ENCODE measurements at places on chromosomes 3 and 15. TPM values are rescaled to one million over a fixed set of nuclear protein-coding genes. Genes with fewer than 3 reads are reported as not detected.
A peak's percentile ranks its signal among the peaks of the same experiment; 100 is the strongest.

BDH1 gene
- total RNA-seq, result 11.2 TPM

AGTR1 gene
- total RNA-seq, result not detected

ENTPD3 gene
- 0.63 TPM for total RNA-seq

SOX2 gene
- 228 TPM for total RNA-seq

CHST13 gene
- 8.4 TPM for total RNA-seq

GOLGA8R gene
- total RNA-seq, result 0.17 TPM

NAALADL2 gene
- total RNA-seq, result 2.6 TPM

CTXN2 gene
- total RNA-seq, result not detected

DTX3L gene
- total RNA-seq, result 6.8 TPM

TRPM1 gene
- not detected for total RNA-seq

SI gene
- not detected for total RNA-seq

ARGFX gene
- total RNA-seq, result not detected

GP5 gene
- total RNA-seq, result 0.12 TPM

GRCh38 chr3:124763644-124764358 lies 33.5 kb downstream of the UMPS start:
- DNase-seq, result no peak
- no peak overlapping the region for H3K4me3 ChIP-seq
- H3K27ac ChIP-seq, result no peak overlapping the region

- H3K4me3 ChIP-seq, result no peak overlapping the region
- H3K27me3 ChIP-seq, result no peaks in the 10 kb centered on the region
- DNase-seq, result peak; percentile 94
- no peak overlapping the region for H3K27ac ChIP-seq
- H3K4me1 ChIP-seq, result no peaks in the 10 kb centered on the region
- no peaks in the 10 kb centered on the region for H3K36me3 ChIP-seq
Measured at GRCh38 chr15:68550498-68551295, 28.1 kb upstream of the CORO2B start.

- DNase-seq, result no peak
- H3K27me3 ChIP-seq, result no peaks in the 10 kb centered on the region
- no peak overlapping the region for H3K4me3 ChIP-seq
- no peak overlapping the region for H3K27ac ChIP-seq
- H3K4me1 ChIP-seq, result no peaks in the 10 kb centered on the region
Measured at GRCh38 chr3:67535006-67535405, 119.4 kb downstream of the SUCLG2 start.

- no peak overlapping the region for H3K4me3 ChIP-seq
- no peaks in the 10 kb centered on the region for H3K27me3 ChIP-seq
- no peaks in the 10 kb centered on the region for H3K4me1 ChIP-seq
- H3K36me3 ChIP-seq, result no peaks in the 10 kb centered on the region
Measured at GRCh38 chr3:145959457-145960088, 201.4 kb downstream of the PLOD2 start.

DNA sequence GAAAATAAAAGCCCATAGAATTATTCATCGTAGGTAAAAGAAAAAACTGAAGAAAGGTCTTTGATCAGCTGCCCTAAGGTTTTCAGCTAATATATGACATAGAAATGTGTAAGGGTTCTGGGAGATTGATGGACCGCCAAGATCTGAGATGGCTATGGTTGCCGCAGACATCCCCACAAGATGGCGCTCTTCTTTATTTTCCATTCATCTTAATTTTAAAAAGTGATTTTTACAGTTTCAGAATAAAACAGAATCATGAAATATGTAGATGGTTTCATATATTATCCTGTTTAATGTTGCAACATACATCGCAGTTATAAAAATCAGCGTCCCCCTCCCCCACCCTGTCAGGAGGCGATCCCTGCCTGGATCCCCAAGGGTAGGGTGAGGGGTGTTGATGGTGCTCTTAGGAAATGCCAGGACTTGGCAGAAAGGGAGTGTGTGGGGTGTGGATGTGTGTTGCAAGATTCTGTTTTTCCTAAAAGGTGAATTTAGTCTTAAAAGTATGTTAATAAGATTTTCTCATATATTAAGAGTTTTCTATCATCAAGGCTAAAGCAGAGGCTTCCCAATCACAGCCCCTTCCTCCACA lies 68.8 kb downstream of the ANXA2 start:
- H3K27me3 ChIP-seq, result no peaks in the 10 kb centered on the region
- peaks cover 27% of the 10 kb centered on the region for H3K4me1 ChIP-seq
- H3K4me3 ChIP-seq, result no peak overlapping the region
- no peak overlapping the region for H3K27ac ChIP-seq
- peak; percentile 43 for DNase-seq

DNA sequence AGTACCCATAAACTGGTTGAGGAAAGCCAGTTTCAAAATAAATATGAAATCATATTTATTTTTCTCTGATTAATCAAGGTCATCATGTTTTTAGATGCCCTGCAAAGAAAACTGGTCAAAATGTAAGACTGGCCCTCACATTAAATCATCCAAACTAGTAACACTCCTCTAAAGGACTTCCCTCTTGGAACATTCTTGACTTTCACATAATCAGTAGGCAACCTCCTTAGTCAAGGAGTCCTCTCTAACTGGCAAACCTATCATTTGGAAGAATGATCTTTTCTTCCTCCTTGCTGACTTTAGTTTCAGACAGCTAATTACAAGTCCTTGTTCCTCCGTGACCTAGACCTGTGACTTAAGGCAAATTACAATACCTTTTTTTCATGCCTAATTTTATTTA lies 82.5 kb upstream of the DCBLD2 start:
- H3K27ac ChIP-seq, result no peak overlapping the region
- H3K4me1 ChIP-seq, result no peaks in the 10 kb centered on the region
- H3K4me3 ChIP-seq, result no peak overlapping the region
- H3K27me3 ChIP-seq, result no peaks in the 10 kb centered on the region

GRCh38 chr3:59832241-59832640 lies 782.4 kb upstream of the CFAP20DC start:
- H3K27ac ChIP-seq, result no peak overlapping the region
- DNase-seq, result no peak
- no peaks in the 10 kb centered on the region for H3K4me1 ChIP-seq
- no peak overlapping the region for H3K4me3 ChIP-seq

- no peak overlapping the region for H3K27ac ChIP-seq
- DNase-seq, result no peak
- no peaks in the 10 kb centered on the region for H3K4me1 ChIP-seq
- H3K27me3 ChIP-seq, result no peaks in the 10 kb centered on the region
- no peaks in the 10 kb centered on the region for H3K36me3 ChIP-seq
Measured at GRCh38 chr3:197260491-197261163, 37.8 kb downstream of the DLG1 start.

- no peaks in the 10 kb centered on the region for H3K27me3 ChIP-seq
- no peaks in the 10 kb centered on the region for H3K4me1 ChIP-seq
- no peak for DNase-seq
- H3K36me3 ChIP-seq, result no peaks in the 10 kb centered on the region
Measured at GRCh38 chr15:68112706-68113105, 58.6 kb downstream of the PIAS1 start.

- peaks cover 4% of the 10 kb centered on the region for H3K4me1 ChIP-seq
- H3K36me3 ChIP-seq, result no peaks in the 10 kb centered on the region
- no peaks in the 10 kb centered on the region for H3K27me3 ChIP-seq
- H3K27ac ChIP-seq, result no peak overlapping the region
- DNase-seq, result no peak
- H3K4me3 ChIP-seq, result no peak overlapping the region
Measured at GRCh38 chr3:80643421-80643820, 875.6 kb upstream of the ROBO1 start.

- no peak for DNase-seq
- no peak overlapping the region for H3K4me3 ChIP-seq
- no peaks in the 10 kb centered on the region for H3K36me3 ChIP-seq
- no peaks in the 10 kb centered on the region for H3K4me1 ChIP-seq
- H3K27ac ChIP-seq, result no peak overlapping the region
Measured at GRCh38 chr3:118512301-118512700, 522.3 kb downstream of the IGSF11 start.

GRCh38 chr15:71313806-71314205 lies 198.5 kb downstream of the THSD4 start:
- DNase-seq, result no peak
- H3K4me1 ChIP-seq, result 0 out of 2 replicates have a peak, but pooled peaks cover 4% of the 10 kb centered on the region
- no peak overlapping the region for H3K4me3 ChIP-seq
- no peak overlapping the region for H3K27ac ChIP-seq

GRCh38 chr3:140205598-140205997 lies 270.6 kb downstream of the CLSTN2 start:
- H3K4me3 ChIP-seq, result no peak overlapping the region
- H3K36me3 ChIP-seq, result no peaks in the 10 kb centered on the region
- H3K4me1 ChIP-seq, result peaks cover 50% of the 10 kb centered on the region
- H3K27ac ChIP-seq, result no peak overlapping the region
- DNase-seq, result no peak

- H3K27ac ChIP-seq, result no peak overlapping the region
- peaks cover 7% of the 10 kb centered on the region for H3K4me1 ChIP-seq
- H3K27me3 ChIP-seq, result no peaks in the 10 kb centered on the region
- no peaks in the 10 kb centered on the region for H3K36me3 ChIP-seq
- no peak overlapping the region for H3K4me3 ChIP-seq
Measured at GRCh38 chr3:70108072-70108471, 108.5 kb downstream of the SAMMSON start.

GRCh38 chr3:25689226-25689625 lies 24.5 kb upstream of the TOP2B start:
- no peak overlapping the region for H3K4me3 ChIP-seq
- H3K27ac ChIP-seq, result no peak overlapping the region
- no peaks in the 10 kb centered on the region for H3K4me1 ChIP-seq
- no peaks in the 10 kb centered on the region for H3K36me3 ChIP-seq
- H3K27me3 ChIP-seq, result no peaks in the 10 kb centered on the region

GRCh38 chr3:66713921-66714320 lies 213.1 kb upstream of the LRIG1 start:
- peaks cover 11% of the 10 kb centered on the region for H3K4me1 ChIP-seq
- H3K4me3 ChIP-seq, result no peak overlapping the region
- H3K36me3 ChIP-seq, result no peaks in the 10 kb centered on the region
- H3K27me3 ChIP-seq, result no peaks in the 10 kb centered on the region
- no peak for DNase-seq

DNA sequence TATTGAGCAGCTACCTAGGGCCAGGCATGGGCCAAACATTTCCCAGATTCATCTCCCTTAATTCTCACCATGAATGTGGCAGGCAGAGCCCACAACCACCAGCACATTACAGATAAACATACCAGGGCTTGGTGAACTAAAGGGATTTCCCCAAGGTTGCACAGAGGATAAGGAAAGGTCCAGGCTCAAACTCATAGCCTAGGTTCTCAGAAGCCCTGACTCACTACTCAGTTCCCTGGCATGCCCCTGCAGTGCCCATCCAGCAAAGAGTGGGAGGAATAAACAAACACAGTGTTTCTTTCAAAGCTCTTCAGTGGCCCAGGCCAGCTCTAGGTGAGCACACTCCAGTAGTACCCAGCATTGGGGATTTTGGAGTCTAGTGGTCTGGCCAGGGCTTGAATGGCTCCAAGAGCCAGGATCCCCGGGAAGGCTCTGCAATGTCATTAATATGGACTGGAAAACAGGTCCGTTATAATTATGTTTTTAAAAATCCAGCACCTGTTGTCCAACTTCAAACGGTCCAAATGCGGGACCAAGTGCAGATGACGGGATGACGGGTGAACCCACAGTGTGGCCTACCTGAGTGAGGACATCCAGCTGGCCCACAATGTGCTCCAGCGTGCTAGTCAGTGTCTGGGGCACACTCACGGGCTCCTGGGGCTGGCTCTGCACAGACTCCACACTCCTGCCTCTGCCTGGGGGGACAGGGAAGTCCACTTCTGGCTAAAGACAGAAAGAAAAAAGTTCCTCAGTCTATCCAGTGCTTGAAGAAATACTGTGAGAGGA lies 39.8 kb upstream of the DUSP7 start:
- no peak overlapping the region for H3K4me3 ChIP-seq
- no peak for DNase-seq
- no peaks in the 10 kb centered on the region for H3K4me1 ChIP-seq
- H3K27me3 ChIP-seq, result no peaks in the 10 kb centered on the region
- H3K36me3 ChIP-seq, result peaks cover 8% of the 10 kb centered on the region

- H3K4me3 ChIP-seq, result no peak overlapping the region
- DNase-seq, result no peak
- H3K36me3 ChIP-seq, result no peaks in the 10 kb centered on the region
Measured at GRCh38 chr3:32403663-32404062, 12.0 kb downstream of the CMTM7 start.

DNA sequence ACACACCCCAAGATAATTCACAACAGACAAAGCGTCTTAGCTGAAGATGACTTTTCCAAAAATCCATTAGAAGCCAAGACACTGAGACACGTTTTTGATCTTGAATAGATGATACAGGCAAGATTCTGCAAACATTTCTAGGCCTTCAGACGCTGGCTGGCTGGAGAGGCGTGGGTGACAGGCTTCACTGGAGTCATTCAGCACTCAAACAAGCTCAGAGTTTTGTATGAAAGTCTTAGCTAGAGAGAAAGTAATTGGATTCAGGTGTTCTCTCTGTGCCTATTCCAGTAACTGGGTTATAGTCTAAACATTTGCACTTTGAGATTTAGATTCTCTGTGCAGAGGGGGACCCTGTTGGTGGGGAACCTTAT lies 147.7 kb upstream of the BHLHE40 start:
- H3K4me1 ChIP-seq, result no peaks in the 10 kb centered on the region
- no peak overlapping the region for H3K4me3 ChIP-seq
- DNase-seq, result no peak
- H3K27me3 ChIP-seq, result no peaks in the 10 kb centered on the region
- H3K36me3 ChIP-seq, result no peaks in the 10 kb centered on the region
- H3K27ac ChIP-seq, result no peak overlapping the region

DNA sequence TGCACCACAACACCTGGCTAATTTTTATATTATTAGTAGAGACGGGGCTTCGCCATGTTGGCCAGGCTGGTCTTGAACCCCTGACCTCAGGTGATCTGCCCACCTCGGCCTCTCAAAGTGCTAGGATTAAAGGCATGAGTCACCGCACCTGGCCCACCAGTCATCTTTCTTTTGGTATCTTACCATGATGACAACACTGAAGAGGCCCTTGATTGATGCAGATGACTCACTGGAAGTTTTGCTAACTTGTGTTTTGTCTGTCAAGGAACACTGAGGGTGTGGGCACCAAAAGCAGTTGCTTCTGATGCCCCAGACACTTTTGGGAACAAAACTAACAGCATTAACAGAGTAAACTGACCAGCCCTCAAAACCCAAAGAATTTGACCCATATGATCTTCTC lies 88.3 kb downstream of the MYO5A start:
- H3K4me3 ChIP-seq, result no peak overlapping the region
- DNase-seq, result no peak
- H3K27ac ChIP-seq, result no peak overlapping the region
- H3K27me3 ChIP-seq, result no peaks in the 10 kb centered on the region

DNA sequence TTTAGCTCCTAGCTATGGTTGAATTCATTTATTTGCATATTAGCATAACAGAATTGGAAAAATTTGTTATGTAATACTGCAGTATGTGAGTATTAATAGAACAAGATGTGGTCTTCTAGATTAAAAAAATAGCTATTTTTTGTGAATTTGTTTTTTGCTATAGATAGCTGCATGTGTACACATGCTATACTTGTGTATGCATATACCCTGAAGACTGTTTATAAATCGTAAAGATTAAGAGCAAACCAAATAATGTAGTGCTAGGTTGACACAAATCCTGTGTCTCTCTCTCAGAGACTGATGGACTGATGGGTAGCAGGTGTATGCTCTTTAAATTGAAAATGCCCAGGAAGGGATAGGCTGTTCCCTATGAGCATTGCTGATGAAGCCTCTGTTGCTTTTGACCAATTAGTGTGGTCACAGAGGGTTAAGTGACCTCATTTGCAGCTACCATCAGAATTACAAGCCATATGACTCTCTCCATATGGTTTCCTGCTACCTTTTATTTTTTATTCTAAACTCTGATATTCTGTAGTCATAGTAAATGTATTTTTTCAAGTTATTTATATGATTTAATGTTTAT lies 9.0 kb downstream of the PLCL2 start:
- H3K27me3 ChIP-seq, result no peaks in the 10 kb centered on the region
- no peak overlapping the region for H3K27ac ChIP-seq
- H3K4me1 ChIP-seq, result peaks cover 20% of the 10 kb centered on the region
- no peak for DNase-seq
- 0 out of 2 replicates have a peak, but pooled peaks cover 3% of the 10 kb centered on the region for H3K36me3 ChIP-seq

GRCh38 chr15:31385736-31386135 lies 59.1 kb downstream of the KLF13 start:
- no peaks in the 10 kb centered on the region for H3K4me1 ChIP-seq
- no peak overlapping the region for H3K27ac ChIP-seq
- H3K4me3 ChIP-seq, result no peak overlapping the region
- no peaks in the 10 kb centered on the region for H3K36me3 ChIP-seq
